Femur (tissue), 1 donor: ENCODE measurements at places on chromosomes 3 and 15.

DNA sequence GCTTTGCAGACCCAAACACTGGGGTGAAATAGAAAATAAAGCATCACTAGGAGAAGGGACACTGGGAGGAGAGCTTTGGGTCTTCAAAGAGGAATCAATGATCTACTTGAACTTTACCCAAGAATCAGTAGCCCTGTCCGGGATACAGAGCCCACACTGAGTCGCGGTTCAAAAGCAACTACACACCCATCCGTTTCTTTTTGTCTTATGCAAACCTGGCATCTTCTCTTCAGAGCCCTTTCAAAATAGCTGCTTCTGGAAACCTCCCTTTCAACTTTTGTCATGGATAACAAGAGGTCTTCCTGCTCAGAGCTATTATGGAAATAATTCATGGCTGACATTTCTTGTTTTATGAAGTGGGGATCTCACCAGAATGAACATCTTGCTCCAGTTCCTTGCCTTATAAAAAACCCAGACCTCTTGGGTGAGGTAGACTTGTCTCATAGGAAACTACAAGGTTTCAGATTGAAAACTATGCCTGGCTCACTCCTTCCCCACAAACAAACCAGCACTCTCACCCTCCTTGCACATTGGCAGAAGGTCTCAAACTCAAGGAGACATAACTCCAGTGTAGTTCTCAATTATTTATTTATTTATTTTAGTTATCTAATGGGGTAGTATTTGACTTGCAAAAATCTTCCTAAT, 115.1 kb upstream of the ARHGEF3 start:
- DNase-seq, result no peak

DNA sequence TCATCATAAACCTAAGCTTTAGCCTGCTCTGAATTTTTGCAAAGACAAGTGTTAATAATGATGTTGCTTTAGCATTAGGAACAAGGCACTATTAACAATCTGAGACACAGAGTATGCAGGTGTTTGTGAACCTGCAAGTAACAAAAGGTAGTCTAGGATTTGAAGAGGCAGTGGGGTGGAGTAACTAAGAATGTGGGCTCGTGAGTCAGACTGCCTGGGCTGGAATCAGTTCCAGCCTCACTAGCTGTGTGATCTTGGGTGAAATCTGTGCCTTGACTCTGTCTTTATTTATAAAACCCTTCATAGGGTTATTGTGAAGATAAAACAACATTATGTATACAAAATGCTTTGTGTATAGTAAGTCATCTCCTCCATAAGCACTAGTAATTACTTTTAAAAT, 610.6 kb upstream of the CFAP20DC start:
- no peak for DNase-seq

- no peak for DNase-seq
Observed at GRCh38 chr15:58114812-58115211, 23.4 kb upstream of the AQP9 start.

GRCh38 chr3:191356631-191357439, 26.5 kb upstream of the UTS2B start:
- DNase-seq, result peak; percentile 36

- DNase-seq, result peak; percentile 69
Observed at GRCh38 chr15:56817321-56818080, 84.2 kb upstream of the ZNF280D start.

DNA sequence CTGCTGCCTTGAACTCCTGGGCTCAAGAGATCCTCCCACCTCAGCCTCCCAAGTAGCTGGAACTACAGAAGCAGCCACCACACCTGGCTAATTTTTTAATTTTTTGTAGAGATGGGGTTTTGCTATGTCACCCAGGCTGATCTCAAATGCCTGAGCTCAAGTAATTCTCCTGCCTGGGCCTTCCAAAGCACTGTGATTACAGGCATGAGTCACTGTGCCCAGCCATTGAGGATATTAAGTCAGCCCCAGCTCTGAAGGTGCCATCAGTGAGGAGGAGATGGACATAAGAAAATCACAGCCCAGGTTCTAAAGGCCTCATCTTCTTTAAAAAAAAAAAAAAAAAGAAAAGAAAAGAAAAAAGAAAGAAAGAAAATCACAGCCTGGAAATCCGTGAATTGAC, 26.6 kb upstream of the PSTPIP1 start:
- DNase-seq, result no peak

DNA sequence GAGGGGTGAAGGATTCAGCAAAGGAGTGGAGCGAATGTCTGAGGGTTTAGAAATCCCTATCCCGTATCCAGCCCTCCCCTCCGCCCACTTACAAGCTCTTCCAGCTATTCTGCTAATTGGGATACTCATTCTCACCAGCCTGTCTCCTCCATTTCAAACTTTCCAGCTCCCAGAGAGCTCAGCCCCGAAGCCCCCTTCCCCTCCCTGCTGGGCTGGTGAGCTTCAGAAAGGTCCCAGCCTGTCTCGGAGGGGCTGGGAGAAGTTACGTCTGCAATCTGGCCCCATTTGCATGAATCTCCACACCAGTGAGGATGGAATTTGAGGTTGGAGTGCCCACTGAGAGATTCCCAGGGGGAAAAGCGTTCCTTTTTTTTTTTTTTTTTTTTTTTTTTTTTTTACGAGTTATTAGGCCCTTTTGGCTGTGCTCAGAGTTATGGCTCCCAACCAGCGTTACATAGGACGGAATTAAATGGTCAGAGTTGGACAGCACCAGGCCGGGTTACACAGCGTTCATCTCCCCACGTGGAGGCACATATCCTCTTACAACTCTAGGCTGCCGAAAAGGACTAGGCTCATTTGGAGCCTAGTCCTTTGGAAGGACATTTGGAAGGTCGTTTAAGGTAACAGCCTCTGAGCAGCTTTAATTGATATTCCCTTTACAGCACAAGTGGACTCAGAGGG, 34.6 kb downstream of the FGD5 start:
- DNase-seq, result peak; percentile 73

DNA sequence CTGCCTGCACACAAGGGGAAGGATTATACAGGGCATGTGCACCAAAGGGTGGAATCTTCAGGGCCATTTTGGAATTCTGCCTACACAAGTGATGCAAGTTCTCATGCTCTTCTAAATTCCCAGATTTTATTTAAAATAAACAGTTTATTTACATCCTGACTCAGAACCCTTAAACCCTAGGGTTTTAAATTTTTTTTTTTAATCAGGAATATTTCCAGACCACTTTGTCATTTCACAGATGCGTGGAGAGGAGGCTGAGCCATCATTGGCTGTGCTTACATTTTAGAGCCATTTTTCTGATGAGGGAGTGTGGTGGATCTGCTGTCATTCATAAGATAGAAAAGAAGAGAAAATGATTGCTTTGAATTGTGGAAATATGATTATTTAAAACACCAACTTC, 65.2 kb upstream of the MNS1 start:
- DNase-seq, result no peak
